ENCODE measurements at places on chromosomes 12 and 14.

DNA sequence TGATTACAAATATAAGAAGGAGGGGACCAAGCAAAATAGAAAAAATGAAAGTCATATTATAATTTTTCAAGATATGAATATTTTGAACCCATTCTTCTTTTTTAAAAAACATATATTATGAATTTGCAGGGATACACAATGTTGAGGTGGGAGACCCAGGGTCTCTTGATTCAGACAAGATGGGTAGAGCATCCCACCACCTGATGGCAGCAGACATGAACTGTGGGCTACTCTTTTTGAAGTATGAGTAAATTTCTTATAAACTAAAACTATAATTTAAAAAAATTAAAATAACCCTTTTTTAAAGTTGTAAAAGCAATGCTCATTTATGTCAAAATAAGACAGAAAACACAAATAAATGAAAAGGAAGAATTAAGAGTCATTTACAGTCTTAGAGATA is 202.7 kb upstream of the PRICKLE1 start:
- DNase-seq = no peak

GRCh38 chr12:48197549-48197970 is 5.5 kb downstream of the OR10AD1 start:
- no peak for DNase-seq

GRCh38 chr14:54778618-54779345 is 123.8 kb downstream of the GCH1 start:
- no peak for DNase-seq

- peak; percentile 37 for DNase-seq
Observed at GRCh38 chr14:56145965-56146364, 27.8 kb downstream of the PELI2 start.

DNA sequence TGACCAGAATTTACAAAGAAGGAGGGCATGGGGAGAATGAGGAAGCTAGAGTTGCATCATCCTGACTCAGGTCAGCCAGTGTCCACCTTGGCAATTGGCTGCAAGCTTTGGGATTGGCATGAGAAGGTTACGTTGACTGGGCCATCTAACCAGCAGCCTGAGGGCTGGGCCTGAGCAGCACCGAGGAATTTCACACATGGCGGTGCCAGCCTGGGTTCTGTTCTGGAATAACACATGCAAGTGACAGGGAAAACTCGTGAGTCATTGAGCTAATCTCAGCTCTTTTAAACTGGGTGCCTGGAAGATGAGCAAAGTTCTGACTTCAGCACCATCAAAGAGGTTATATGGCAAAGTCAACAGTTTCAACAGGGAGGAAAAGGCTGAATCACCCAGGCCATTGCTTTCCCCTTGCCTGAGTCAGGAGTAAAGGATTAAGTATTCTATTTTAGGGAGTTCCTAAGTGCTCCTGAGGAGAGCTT is 543.2 kb upstream of the TBX3 start:
- no peak for DNase-seq

GRCh38 chr12:40010899-40011774 is 94.7 kb downstream of the SLC2A13 start:
- DNase-seq = no peak

DNA sequence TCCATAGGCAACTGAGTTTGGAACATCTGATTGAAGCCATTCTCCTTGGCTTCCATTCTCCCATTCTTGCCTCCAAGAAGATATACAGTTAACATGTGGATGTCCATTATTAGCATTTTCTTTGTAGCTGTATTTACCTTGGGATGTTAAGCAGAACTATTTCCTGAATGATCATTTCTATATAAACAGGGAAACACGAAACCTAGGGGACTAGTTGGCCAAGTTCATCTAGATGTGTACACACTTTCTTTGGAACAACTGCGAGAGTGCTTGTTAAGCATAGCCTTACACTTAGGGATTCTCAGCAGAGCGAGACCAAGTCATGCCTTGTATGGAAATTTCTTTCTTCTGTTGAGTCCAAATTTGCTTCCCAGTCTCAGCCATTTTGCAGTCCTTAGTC is 42.1 kb downstream of the DRAM1 start:
- no peak for DNase-seq

DNA sequence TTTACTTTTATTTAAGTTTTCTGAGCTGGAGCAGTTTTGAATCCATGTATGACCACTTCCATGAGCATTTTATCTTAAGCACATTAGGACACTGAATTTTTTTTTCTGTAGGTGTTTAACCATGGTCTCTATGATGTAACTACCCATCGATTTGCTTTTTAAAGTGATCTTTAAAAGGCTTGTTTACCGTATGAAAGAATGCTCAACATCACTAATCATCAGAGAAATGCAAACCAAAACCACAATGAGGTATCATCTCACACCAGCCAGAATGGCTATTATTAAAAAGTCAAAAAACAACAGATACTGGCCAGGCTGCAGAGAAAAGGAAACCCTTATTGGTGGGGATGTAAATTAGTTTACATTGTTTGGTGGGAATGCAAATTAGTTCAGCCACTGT is 23.0 kb downstream of the GLRX5 start:
- no peak for DNase-seq

GRCh38 chr12:12115514-12115913 is 44.8 kb downstream of the BCL2L14 start:
- no peak for DNase-seq

DNA sequence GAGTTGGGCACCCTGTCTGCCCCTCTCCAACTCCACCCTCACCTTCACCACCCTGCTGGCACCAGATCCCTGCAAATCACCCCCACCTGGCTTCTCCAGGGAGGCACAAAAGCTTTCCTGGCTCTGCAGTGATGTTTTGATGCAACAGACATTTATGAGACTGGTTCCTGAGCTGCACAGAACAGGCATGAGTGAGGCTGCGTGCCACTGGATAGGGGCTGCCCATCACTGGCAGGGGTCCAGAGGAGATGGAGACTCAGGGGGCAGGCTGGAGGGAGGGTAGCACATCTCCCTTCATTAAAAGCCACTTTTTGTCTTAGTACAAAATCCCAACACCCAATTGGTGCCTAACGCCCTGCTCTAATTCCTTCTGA is 17.3 kb upstream of the ZDHHC22 start:
- no peak for DNase-seq
